ENCODE measurements at places on chromosomes 4 and X.

DNA sequence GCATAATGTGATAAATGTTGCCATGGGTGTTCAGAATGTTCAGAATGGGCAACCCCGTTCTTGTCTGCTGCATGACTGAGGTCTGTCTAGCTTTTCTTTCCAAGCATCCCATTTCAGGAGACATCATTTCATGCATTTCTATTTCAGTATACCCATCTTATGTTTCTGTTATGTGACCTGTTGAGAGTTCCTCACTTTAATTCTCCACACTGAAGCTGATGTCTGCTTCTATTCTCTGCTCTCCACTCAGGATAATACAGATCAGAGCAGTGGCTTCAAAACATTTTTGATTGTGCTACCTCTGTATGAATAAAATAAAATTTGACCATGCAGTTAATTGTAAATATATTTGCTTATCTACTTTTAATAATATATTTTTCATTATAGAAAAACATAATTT, 398.6 kb downstream of the ARHGAP24 start:
- no peak for DNase-seq

DNA sequence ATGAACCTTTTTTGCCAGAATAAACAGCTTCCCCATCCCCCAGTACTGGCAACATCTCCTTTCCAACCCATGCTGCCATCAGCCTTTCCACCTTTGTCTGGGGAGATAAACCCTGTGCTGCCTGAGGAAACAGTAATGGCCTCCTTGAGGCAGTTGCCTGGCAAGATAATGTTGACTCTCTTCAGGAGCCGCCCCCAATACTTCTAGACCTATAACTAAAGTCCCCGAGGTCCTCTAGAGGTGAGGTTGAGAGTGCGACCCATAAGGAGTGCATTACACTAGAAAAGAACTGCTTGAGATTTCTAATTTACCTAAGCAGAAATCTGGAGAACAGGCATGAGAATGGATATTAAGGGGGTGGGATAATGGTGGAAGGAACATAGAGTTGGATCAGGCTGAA, 963.2 kb upstream of the PCDH7 start:
- no peak for DNase-seq

GRCh38 chrX:49844611-49845010, 15.5 kb downstream of the PAGE4 start:
- DNase-seq: no peak

DNA sequence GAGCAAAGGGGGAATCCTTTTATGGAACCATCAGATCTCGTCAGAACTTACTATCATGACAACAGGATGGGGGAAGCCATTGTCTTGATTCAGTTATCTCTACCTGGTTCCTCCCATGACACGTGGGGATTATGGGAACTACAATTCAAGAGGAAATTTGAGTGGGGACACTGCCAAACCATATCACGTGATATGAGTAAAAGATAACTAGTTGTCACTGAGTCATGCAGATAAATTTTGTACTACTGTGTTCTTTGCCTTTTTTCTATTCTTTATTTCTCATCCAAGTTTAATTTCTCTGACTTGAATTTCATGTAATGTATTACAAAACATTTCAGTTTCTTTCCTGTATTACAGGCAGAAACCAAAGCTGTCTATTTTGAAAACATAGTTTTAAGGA, 383.2 kb downstream of the EPHA5 start:
- DNase-seq: no peak

GRCh38 chrX:150683536-150684146, 9.6 kb upstream of the MTMR1 start:
- DNase-seq: peak; percentile 13

GRCh38 chrX:23784470-23785331, 1.7 kb downstream of the SAT1 start:
- DNase-seq: no peak

DNA sequence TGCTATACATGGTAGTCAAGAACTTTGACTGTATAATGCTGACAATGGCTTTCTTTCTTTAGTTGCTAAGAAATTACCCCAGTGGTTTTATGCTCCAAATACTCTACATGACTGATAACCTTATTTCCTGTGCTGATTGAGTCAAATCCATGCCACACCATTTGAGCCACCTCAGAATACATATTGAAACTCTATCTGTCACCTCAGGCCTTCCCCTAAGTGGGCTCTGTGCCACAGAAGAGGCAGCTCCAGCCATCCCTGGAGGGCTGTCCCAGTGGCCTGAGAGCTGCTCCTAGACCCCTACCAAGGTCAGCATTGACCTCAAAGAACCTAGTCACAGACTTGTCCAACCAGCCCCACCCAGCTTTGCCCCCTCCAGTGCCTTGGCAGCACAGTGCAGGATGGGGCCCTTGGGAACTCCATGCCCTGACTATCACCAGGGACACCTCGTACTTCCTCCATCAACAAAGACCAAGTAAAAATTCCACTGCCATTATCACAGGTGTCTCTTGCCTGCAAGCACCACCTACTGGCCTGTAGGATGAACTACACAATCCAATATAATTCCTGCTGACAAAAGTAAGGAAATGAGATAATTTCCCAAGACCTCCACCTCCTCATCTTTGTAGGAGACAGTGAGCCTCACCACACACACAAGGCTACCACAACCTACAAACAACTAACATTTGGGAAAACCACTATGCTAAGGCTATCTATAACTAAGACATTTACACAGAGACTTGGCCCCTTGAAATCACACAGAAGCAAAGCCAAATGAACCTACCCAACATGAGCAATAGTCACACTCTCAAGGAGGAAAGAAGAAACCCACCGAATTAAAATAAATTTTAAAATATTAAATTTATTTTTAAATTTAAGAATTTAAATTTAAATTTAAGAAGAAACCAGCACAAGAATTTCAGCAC, 239.9 kb downstream of the NKX6-1 start:
- DNase-seq: no peak

DNA sequence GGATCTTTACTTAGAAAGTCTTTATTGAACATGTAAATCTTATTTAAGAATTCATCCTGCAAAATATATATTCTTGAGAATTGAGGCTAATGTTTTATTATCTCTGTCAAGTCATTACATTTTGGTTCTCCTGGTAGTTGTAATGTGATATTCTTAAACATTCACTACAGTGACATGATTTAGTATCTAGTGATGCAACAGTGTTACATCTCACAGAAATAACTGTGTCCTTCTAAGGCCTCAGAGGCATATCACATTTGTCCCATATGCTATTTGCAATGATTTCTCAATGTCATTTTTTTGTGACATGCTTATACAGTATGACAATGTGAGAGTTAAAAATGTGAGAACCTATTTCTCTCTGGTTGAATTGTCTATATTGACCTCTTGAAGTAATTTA, 34.1 kb downstream of the PRRG1 start:
- DNase-seq: no peak

GRCh38 chr4:43816116-43816515, 632.5 kb downstream of the KCTD8 start:
- peak; percentile 15 for DNase-seq

DNA sequence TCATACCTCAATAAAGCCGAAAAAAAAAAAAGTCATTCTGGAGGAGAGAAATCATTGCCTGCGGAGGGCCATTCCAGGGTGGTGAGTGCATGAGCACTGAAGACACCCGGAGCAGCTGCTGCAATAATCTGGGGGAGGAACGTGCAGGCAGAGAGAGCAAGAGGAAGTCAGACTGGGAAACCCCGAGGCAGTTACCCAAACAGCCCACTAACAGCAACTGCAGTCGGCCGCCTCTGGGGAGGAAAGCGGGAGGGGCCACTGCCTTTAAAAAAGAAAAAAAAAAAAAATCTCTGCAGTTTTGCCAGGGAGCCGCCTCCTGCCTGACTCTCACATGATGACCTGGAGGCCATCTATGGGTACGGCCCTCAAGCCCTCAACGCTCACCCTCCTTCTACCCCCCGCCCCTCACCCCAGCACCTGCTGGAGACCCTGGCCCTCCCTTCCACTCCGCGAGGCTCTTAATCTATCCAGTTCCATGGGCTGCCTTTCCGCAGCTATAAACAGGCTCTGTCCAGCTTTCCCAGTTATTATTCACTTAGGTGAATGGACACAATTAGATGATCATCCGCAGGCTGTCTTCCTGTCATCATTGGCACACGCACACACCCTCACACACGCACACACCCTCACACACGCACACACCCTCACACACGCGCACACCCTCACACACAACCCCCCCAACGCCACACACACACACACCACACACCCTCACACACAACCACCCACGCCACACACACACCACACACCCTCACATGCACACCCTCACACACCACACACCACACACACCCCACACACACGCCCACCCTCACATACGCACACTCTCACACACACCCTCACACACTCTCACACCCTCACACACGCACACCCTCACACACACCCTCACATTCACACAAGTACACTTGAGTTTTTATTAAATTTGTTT, 3.4 kb upstream of the AVPR2 start:
- DNase-seq: no peak

DNA sequence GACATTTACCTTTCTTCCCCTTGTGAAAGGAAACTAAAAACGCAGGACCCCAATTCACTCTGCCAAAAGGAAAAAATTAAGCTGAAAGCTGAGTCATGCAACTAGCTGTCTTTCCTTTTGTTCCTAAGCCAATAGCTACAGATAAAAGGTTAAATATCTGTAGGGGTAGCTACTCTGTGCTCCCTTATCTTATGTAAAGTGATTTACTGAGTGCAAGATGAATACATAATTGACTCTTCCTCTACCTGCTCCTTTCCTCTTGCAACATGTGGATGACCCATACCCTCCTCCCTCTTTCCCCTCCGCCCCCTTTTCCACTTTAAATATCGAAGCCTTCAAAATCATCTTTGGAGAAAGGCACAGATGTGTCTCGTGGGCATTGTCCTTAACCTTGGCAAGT, 68.0 kb upstream of the ZNF157 start:
- DNase-seq: no peak

GRCh38 chr4:159495515-159496236, 392.8 kb downstream of the RAPGEF2 start:
- no peak for DNase-seq

DNA sequence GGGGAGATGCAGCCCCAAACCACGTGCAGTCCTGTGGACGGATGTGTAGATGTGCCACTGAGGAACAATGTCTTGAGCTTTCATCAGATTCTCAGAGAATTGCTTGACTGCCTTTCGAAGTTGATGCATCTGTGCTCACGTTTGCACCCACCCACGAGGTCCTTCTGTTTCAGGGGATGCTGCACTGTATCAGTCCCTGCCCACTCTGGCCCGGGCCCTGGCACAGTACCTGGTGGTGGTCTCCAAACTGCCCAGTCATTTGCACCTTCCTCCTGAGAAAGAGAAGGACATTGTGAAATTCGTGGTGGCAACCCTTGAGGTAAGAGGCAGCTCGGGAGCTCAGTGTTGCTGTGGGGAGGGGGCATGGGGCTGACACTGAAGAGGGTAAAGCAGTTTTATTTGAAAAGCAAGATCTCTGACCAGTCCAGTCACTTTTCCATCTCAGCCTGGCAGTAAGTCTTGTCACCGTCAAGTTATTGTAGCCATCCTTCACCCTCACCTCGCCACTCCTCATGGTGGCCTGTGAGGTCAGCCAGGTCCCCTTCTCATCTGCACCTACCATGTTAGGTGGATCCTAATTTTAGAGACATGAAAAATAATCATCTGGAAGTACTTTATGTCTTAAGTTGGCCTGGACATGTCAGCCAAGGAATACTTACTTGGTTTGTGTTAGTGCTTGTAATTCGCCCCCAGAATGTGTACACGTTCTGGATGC, 36.4 kb upstream of the MSANTD1 start:
- no peak for DNase-seq

Measured in NCI-H446 (cell line).